ENCODE measurements at places on chromosomes 12 and 14.

DNA sequence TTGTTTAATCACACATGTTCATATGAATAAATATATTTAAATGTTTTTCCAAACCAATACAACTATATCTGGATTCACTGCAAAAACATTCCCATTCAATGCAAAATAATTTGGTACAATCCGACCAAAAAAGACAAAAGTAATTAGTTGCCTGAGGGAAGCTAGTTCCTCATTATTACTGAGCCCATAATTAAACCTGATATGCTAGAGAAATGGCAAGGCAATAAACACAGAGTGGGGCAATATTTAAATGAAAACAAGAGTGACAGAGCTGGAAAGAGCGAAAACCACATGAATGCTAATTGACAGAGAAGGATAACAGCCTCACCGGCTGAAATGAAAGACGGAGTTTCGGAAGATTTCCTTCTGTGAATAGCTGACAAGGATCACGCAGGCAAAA is 82.6 kb downstream of the TMCC3 start:
- DNase-seq = no peak

DNA sequence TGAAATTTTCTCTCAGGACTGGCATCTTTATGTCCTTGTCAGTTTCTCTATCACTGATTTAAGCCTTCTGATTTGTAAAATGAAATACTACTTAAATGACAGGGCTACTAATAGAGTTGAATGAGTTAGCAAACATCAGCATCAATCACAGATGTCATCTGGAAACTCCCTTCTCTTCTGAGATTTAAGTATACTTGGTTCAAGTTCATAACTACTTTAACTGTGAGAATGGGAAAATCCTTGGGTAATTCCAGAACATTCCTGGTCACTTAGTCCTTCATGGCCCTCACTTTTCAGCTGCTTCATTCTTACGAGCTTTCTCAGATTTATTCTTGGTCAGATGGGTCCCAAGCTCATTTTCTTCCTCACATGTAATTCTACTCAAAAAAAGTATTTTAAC is 1655.3 kb upstream of the FLRT2 start:
- no peak for DNase-seq

DNA sequence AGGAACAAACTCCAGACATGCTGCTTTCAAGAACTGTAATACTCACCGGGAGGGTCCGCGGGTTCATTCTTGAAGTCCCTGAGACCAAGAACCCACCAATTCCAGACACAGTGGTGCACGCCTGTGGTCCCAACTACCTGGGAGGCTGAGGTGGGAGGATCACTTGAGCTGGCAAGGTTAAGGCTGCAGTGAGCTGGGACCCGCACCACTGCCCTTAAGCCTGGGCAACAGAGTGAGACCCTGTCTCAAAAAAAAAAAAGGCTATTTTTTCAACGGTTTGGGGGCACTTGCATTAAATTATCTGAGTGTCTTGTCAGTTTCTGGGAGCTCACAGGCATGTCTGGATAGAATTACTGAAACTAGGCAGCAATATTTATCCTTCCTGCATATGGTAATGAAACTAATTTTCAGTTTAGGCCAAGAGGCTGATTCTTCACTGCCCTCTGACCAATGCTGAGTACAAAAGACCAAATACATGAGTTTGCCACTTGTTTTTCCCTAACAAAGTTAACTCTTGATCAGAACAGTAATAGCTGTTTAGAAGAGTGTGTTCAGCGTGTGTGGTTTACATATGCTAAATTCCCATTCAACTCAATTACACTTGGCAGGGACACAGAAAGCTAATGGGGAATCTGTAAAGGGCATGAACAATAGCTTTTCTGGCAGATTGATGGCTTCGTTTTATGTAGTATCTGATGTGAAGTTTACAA is 65.8 kb upstream of the RASSF3 start:
- no peak for DNase-seq

GRCh38 chr14:55438066-55438683 is 2.2 kb downstream of the TBPL2 start:
- DNase-seq = no peak

DNA sequence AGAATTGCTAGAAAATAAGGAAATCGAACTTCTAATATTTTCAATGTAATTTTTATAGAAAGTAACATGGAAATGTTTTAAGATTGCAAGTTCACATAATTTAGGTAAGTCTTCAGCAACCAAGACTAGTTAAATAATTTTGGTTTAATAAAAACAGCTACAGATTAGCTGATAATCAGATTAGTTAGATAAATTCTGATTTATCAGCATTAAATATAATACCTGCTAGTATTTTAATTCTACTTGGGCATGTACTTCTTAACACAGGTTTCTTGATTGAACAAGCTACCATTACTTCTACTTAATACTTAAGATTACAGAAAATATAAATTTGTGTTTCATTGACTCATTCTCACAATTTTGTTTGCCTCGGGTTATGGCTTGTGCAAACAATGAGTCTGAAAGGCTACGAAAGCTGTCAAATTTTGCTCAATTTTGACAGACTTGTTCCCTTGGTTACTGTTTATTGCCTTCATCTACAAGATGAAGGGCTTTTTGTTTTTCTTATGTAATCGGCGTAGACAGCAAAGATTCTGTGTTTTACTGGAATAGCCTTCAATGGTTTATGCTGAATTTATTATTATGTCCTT is 116.1 kb upstream of the NUDT4 start:
- no peak for DNase-seq

- no peak for DNase-seq
These were observed 54.6 kb upstream of the DICER1 start for GRCh38 chr14:95211721-95212504.

GRCh38 chr14:103066399-103066798 is 9.1 kb upstream of the CDC42BPB start:
- DNase-seq = no peak

- DNase-seq = no peak
These were observed 55.3 kb upstream of the STON2 start for GRCh38 chr14:81455390-81455789.

- DNase-seq = no peak
These were observed 47.4 kb upstream of the DICER1 start for GRCh38 chr14:95204705-95205104.

DNA sequence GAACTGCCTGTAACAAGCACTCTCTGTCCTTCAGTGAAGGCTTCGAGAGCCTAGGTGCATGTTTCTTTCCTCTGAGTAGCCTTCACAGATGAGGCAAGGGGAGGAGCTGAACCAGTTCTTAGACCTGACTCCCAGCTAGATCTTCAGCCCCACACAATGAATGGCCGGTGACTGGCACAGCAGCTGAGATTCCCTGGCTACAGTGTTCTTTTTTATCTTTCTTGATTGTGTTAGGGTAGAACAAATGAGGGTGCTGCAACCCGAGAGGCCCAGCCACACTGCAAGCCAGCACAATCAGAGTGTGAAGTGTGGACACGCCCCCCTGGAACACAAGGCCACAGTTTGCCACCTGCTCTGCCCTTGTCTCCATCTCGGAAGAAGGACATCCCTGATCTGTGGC is 19.1 kb upstream of the COL2A1 start:
- no peak for DNase-seq

- no peak for DNase-seq
These were observed 113.6 kb upstream of the SFSWAP start for GRCh38 chr12:131597333-131597732.

GRCh38 chr12:26278666-26279065 is 83.3 kb downstream of the SSPN start:
- no peak for DNase-seq

DNA sequence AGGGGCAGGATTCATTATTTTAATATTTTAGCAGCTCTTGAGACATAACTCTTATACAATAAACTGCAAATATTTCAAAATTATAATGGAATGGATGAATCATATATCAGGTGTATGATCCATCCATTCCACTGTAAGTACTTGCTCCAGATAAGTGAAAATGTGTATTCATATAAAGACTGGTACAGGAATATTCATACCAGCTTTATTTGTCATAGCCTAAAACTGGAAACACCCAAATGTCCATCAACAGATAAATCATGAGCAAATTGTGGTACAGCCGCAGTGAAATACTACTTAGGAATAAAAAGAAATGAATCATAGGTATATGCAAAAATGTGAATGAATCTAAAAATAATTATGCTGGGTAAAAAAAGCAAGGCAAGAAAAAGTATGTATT is 263.6 kb upstream of the SYT10 start:
- DNase-seq = no peak

DNA sequence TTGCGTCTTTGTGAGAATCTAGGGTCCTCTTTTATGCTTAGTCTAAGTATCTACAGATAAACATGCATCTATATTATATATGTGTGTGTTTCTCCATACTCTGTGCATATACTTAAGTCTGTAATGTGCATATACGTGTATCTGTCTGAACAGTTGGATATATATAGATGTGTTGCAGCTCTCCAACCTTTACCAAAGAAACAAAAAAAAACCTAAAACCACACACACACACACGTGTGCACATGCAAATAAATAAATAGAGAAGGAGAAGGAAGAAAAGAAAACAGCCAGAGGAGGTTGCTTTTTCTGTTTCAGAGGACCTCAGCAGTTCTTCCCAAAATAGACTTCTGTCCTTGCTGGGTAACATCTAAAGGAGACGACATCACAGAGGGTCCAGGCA is 244.9 kb downstream of the CACNA1C start:
- DNase-seq = no peak

DNA sequence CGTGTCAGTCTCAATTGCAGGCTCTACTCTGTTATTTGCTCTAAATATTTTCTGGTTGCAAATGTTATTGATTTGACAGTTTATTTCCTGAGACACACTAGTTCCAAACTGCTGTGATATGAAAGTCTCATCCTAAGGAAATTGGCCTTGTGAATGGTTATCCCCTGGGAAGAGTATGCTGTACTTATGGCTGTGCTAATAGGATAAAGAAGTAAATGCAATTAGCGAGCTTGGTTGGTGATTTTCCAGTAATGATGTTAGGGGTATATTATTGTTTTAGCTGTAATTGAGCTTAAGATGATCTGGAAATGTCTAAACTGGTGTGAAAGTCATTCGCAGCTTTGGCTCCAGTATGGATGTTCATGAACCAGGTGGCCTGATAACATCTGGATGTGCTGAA is 197.9 kb downstream of the SUDS3 start:
- DNase-seq = no peak

- no peak for DNase-seq
These were observed 715 bp downstream of the NEK9 start for GRCh38 chr14:75126121-75126544.
